ENCODE measurements at places on chromosomes 3 and 15. TPM values are rescaled to one million over a fixed set of nuclear protein-coding genes. Genes with fewer than 3 reads are reported as not detected.

The P2RY13 gene
- 1.2 TPM for total RNA-seq

The DUOX1 gene
- 1.8 TPM for total RNA-seq

The PDZRN3 gene
- total RNA-seq, result 53.7 TPM

The ERICH6 gene
- not detected for total RNA-seq

The MST1R gene
- 2.0 TPM for total RNA-seq

The A4GNT gene
- total RNA-seq, result not detected

The NLGN1 gene
- total RNA-seq, result 5.4 TPM

The LRIG1 gene
- 50.1 TPM for total RNA-seq

The SEMA6D gene
- total RNA-seq, result 40.2 TPM

The GADL1 gene
- total RNA-seq, result 6.2 TPM

The SMCO1 gene
- total RNA-seq, result 3.5 TPM

The CP gene
- 0.64 TPM for total RNA-seq

The FGF12 gene
- 3.6 TPM for total RNA-seq

Data from metanephros (tissue), 2 donors.